ENCODE measurements at places on chromosomes 5 and 9. TPM values are rescaled to one million over a fixed set of nuclear protein-coding genes. Genes with fewer than 3 reads are reported as not detected.

DNA sequence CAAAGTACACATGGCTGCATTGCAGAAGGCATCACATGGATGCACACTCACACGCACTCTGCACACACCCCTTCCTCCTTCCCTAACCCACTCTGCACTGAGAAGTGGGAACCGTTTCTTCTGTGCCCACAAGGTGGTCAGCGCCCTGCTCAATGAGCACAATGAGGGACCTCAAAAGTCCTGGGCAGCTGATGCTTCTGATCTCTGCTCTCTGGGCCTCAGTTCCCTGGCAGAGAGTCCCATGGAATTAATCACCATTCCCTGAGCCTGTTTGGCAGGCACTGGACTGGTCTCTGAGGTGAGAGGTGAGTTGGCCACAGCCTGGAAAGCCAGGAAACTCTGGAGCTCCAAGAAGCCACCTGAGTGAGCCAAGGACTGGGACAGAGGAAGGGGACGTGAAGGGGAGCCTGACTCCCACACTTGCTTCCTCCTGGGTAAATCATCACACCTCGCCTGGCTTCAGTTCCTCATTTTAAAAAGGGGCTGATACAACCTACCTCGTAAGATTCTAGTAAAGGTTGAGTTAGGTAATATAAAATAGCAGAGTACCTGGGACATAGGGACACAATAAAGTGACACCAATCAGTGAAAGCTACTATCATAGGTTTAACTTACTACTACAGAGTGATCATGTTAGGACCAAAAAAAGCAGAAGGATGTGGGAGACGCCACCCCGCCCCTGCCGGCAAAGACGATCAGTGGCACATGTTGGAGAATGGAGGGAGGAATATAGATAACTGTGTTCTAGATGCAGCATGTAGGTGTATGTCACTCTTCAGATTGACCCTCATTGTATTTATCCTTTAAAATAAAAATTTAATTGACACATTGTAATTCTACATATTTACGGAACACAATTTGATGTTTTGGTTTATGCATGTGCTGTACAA lies 21.1 kb upstream of the IGFBPL1 start:
- no peak for DNase-seq

GRCh38 chr5:168747987-168748777 lies 169.0 kb upstream of the PANK3 start:
- DNase-seq = no peak

TLX3 gene
- not detected for total RNA-seq

GRCh38 chr5:16926417-16926816 lies 9.7 kb downstream of the MYO10 start:
- DNase-seq = no peak

SLC36A2 gene
- total RNA-seq = not detected

DNA sequence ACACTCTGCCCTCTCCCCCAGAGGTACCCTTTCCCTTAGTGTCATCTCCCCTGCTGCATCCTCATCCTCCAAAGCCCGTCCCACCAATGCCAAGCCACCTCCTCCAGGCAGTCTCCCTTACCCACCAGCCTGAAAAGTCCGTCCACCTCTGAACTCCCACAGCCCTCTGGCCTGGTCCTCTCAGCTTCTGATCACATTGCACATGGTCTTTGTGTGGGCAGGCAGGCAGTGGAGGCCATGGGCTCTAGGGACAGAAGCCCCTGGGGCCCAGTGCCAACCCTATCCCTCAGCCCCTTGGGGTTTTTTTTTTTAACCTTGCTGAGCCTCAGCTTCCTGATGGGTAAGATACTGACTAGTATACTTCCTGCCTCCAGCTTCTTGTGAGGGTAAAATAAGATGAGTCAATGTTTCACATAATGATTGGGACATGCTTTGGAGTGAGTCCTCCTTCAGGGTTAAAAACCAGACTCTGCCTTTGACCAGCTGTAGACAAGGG lies 19.4 kb downstream of the CSF1R start:
- DNase-seq = no peak

GRCh38 chr5:150112201-150113046 lies 26.1 kb upstream of the CSF1R start:
- no peak for DNase-seq

DNA sequence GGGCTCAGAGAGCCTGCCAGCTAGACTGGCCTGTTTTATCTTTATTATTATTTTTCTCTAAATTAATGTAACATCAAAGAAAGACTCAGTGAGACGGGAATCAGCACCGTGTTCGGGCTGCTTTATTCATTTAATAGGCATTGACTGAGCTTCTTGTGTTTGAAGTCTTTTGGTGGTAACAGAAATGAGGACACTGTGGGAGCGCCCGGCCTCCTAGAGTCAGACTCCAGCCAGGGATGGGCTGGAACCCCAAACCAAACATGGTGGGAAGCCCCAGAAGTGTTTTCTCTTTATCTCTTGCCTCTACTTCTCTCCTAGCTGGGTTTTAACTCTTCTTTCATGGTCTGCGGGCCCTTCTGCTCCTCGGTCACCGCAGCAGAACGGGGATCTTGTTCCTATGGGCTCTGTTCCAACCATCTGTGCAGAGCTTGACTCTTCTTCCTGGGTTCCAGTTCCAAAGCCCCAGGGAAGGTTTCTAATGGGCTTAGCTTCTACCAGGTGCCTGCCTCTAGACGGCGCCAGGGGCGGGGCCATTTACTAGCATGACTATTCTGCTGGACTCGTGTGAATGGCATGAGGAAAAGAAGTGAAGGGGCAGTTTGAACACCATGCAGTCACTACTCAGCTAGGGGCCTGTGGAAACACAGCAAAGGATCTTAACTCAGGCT lies 123.8 kb downstream of the FGF18 start:
- DNase-seq = no peak

DNA sequence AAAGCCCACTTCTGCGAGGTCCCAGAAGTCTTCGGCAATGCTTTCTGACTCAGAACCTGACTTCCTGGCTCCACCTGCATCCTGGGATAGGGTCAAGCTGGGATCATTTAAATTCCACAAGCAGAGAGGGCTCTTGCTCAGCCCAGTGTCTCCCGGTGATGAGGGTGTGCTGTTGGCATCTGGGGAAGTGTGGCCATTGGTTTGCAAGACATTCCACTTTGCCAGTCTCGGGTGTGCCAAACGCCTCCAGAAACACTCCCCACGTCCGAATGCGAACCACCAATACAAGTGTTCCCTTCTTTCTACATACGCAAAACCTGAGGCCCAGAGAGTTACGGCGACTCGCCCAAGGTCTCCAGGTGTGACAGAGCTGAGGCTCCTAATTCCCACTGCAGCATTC lies 43.1 kb upstream of the FCN2 start:
- no peak for DNase-seq

GRCh38 chr9:63817622-63818518 lies 1467.1 kb downstream of the FOXD4L5 start:
- no peak for DNase-seq

PCDHB3 gene
- total RNA-seq = 0.35 TPM

DNA sequence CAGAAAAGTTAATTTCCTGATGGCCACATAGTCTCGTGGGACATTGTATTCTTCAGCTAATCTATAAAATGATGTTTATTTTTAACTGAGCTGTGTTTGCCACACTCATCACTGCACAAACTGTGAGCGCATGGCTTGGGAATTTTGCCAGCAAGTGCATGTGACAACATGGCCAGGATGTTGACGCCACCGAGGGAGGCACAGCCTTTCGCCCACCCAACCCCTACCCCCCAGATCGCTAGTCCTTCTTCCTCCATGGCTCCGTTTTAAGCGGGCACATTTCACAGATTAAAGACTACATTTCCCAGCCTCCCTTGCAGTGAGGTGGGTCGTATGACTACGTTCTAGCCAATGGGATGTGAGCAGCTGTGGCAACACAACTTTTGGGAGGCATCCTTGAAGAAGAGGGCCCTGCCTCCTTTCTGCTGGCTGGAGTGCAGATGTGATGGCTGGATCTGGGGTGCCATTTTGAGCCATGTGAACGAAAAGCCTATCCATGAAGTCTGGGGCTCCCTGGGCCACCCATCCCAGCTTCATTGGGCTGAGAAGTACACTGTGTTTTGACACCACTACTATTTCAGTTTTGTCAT lies 7.9 kb downstream of the NRARP start:
- no peak for DNase-seq

DNA sequence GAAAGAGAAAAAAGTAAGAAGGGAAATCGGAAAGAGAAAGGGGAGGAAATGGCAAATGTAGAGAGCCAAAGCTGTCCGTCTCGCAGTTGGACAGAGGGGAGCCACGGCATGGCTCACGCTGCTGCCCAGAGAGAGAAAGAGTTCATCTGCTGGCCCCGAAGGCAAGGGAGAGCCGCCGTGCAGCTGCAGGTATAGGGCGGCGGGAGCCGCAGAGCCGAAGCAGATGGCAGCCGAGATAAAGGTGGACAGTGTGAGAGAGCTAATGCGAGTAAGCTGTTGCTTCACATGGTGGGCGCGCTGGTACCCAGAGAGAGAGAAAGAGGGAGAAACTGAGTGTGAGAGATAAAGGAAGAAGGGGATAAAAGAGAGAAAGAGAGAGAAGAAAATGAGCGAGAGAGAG lies 188.4 kb upstream of the PPP1R26 start:
- no peak for DNase-seq

ST6GALNAC6 gene
- total RNA-seq = 36.2 TPM

DNA sequence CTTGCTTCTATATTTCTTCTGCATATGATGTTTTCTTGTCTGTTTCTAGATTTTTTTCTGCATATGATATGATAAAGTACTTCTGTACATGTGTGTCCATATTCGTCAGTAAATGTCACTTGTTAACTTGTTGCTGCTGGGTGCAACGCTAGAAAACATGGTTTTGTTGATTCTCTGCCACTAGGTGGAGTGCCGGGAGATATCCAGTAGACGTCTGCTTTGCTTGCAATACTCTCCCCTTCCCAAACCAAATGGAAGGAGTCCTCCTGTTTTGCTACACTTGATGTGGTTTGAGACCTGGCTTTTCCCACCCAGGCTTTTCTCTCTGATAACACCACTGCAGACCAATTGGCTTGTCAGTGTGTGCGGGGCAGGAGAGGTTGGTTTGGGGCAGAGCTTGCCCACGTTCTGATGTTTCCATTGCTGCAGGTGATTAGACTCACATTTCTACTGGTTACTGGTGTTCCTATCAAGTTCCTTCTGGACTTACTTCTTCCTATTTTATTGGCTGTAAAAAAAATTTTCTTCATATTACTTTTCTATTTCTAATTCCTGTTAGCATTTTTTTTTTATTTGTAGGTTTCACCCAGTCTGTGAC lies 900.0 kb upstream of the CDH10 start:
- DNase-seq = no peak

PCDHGA2 gene
- total RNA-seq = 0.79 TPM

- no peak for DNase-seq
These were observed 341.7 kb upstream of the TYRP1 start for GRCh38 chr9:12351293-12352044.

DNA sequence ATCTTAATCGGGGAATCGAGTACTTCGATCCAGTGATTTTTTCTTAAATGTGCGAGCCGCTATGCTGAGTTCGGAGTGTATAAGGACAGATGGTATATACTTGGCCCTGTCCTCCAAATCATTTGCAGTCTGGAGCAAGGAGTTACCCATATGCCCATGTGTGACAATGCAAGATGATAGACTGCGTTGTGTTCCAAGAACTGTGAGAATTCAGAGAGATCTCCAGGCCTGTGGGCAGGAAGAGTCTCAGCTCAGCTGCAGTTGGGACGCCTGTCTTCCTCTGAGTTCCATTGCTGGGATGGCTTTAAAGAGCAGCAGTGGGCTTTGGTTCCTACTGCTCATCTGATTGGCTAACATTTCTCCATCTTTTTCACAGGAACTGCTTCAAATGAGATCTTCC lies 106.6 kb downstream of the ADAMTS16 start:
- DNase-seq = no peak

- DNase-seq = peak; percentile 88
These were observed 175.9 kb downstream of the MAN2A1 start for GRCh38 chr5:109865637-109866036.

NR2F1-AS1 gene
- 17.1 TPM for total RNA-seq

DNA sequence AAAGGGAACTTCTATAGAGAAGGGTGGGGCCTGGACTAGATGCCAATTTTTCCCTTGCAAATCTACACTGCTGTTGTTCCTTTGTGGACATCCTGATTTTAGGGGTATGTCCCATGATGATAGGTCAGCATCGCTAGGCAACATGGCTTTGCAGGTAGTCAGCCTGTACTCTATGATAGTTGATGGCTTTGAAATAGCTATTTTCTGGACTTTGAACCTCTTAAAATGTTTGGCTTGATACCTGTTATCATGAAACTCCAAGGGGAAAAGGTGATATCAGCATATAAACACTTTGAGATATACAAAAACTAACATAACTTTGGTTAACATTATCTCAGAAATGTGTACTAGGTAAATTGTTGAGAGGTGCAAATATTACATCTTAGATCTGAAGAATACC lies 533.2 kb downstream of the CTNND2 start:
- DNase-seq = no peak

- DNase-seq = no peak
These were observed 166.8 kb downstream of the DROSHA start for GRCh38 chr5:31364881-31365636.

GRCh38 chr9:71824257-71824656 lies 55.9 kb upstream of the CEMIP2 start:
- no peak for DNase-seq

- no peak for DNase-seq
These were observed 2.4 kb downstream of the ANXA6 start for GRCh38 chr5:151154931-151155774.

DNA sequence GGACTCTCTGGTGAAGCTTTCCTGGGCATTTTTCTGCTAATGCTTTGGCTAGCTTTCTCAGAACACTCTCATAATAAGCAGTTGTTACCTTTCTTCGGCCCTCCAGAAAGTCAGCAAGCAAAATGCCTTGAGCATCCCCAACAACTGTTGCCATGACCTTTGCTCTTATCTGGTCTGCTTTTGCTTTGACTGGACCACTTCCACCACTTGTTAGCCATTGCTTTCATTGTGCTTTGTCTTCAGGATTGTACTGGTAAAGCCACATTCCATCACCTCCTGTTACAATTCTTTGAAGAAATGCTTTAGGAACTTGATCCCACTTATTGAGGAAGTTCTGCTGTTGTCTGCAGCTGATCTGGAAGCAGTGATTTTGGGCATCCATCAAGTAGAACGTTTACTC lies 35.7 kb downstream of the RAD50 start:
- no peak for DNase-seq

DNA sequence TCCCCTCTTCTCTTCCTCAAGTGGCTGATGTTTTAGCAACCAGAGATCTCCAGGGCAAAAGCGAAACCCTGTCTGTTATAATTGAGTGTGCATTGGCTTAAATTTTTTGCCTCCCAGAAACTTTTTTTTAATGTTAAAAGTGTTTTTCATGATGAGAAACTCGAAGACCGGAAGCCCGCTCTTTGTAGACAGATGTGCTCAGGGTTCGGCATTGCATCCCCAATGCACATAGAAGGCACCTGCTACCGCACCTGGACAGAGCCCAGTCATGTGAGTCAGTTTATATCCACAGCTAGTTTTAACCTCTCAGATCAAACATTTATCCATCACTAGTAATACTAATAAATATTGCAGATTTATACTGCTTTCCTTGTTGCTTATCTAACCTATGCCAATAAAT lies 19.5 kb upstream of the NADK2 start:
- no peak for DNase-seq

DNA sequence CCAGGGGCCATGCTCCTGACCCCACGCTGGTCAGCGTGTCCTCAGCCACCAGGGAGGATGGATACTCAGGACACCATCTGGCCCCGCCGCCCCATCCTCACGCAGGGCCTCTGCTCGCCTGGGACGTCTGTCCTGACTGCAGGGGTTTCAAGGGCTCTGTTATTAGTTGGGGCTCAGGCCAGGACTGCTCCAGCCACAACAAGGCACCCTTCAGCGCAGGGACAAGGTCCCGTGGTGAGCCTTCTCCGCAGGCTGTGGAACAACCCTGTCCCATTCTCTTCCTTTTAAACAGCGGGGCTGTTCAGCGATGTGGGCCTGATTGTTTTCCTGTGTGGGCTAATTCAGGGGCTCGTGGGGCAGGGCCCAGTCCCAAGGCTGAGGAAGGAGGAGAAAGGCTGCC lies 61.6 kb downstream of the SEMA4D start:
- DNase-seq = no peak

Measured in pulmonary artery endothelial cell (primary cell).